Activated CD4-positive, alpha-beta T cell treated with anti-CD3 and anti-CD28 coated beads for 1 hour (primary cell): ENCODE measurements at places on chromosomes 4 and X.

- no peak for DNase-seq
Observed at GRCh38 chr4:144681806-144682205, 35.9 kb downstream of the HHIP start.

- DNase-seq, result no peak
Observed at GRCh38 chrX:153725832-153726285, 1.2 kb downstream of the ABCD1 start.

GRCh38 chrX:53605004-53605403 is 81.5 kb downstream of the HUWE1 start:
- no peak for DNase-seq

- DNase-seq, result no peak
Observed at GRCh38 chrX:17767734-17768133, 30.4 kb downstream of the SCML1 start.
